ENCODE measurements at places on chromosomes 16 and 17.

DNA sequence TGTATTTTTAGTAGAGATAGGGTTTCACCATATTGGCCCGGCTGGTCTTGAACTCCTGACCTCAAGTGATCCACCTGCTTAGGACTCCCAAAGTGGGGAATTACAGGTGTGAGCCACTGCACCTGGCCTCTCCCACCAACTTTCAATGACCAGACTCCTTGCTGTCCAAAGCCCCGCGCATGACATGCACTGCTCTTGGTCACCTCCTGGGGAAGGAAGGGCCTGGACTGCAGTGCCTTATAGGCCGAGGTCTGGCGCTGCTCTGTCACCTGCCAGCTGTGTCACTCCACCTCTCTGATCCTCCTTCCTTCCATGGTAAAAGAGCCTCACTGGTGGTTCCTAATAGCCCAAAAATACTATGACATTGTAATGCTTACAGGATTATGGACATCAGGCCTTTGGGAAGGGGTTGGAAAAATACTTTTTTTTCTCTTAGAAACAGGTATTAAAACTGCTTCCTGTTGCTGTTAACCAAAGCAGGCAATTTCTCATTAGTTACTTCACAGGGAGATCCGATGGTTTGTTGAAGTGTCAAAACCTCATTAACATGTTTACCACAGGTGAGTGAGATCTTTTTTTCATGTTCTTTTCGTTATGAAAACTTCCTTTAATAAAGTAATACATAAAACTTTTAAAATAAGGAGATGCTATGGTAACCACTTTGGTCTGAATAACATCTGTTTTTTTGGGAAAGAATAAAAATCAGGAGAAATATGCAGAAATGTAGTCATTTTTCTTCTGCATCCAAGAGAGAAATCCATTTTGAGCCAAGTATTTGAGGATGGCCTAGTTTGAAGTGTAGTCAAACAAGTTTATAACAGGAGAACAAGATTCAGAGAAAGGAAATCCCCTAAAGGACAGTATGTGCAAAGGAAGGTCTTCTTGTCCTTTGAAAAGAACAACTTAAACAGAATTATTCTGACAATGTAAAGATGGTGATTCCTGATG lies 35.5 kb downstream of the GRB7 start:
- no peak for DNase-seq

- DNase-seq = no peak
These were observed 9.1 kb upstream of the CRISPLD2 start for GRCh38 chr16:84810518-84811273.

GRCh38 chr17:72143245-72143644 lies 22.4 kb downstream of the SOX9 start:
- no peak for DNase-seq

DNA sequence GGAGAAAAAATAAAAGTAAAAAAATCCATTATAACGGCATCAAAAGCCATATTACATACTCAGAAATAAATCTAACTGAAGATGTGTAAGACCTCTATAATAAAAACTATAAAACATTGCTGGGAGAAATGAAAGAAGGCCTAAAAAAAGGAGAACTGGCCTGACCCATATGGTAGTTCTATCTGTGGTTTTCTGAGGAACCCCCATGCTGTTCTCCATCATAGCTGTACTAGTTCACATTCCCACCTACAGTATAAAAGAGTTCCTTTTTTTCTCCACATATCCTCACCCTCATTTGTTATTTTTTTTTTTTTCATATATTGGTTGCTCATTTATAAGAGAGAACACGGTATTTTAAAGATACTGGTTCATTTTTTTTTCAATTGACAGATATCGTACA lies 191.8 kb downstream of the STX8 start:
- no peak for DNase-seq

GRCh38 chr16:89613231-89613953 lies at the start of gene DPEP1:
Gene DPEP1 (plus strand): TSS chr16:89613642. CDS start chr16:89630411, 16,769 bp downstream.
- no peak for DNase-seq

DNA sequence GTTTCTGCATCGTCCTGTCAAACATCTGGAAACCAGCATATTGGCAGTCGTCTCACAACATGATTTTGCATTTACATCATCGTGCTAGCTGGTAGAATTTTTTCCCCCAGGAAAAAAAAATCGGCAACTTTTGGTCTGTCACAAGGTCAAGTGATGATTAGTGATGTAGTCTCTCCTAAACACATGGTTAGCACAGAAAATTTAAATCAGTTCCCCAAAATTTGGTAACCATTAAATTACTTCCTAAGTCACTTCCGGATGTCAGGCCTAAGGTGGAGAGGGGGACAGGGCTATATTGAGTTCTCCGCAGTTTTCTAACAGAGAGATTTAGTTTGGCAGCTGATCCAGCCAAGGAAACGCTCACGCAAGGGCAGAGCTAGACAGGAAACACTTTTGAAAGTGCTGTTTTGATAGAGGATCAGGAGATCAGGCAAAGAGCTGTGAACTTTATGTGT lies 271.0 kb upstream of the TBX2 start:
- no peak for DNase-seq

DNA sequence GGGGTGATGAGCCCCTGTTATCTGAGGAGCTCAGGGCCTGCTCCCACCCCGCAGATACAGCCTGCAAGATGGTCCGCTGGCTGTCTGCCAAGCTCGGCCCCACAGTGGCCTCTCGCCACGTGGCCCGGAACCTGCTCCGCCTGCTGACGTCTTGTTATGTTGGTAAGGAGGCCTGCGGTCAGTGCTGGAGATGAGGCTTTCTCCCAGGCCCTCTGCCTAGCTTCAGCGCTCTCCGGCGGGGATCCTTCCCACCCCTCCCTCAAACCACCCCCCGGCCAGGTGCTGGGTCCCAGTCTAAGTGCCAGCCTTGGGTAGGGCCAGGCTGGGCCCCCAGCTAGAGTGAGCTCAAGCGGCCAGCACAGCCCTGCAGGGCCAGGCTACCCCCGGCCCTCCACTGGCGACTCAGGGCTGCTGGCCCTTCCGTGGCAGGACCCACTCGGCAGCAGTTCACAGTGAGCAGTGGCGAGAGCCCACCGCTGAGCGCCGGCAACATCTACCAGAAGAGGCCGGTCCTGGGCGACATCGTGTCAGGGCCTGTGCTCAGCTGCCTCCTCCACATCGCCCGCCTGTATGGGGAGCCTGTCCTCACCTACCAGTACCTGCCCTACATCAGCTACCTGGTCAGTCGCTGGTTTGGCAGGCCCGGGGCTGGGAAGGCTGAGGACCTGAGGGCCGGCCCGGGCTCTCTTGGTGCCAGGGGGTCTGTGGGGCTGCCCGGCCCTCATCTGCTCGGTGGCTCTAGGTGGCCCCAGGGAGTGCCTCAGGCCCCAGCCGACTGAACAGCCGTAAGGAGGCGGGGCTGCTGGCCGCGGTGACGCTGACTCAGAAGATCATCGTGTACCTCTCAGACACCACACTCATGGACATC lies 6.1 kb downstream of the WDR81 start:
- DNase-seq = no peak

GRCh38 chr16:87562201-87562600 lies 40.1 kb upstream of the JPH3 start:
- peak; percentile 83 for DNase-seq

- no peak for DNase-seq
These were observed 19.0 kb downstream of the BANP start for GRCh38 chr16:87970186-87970585.

- DNase-seq = peak; percentile 45
These were observed 6.4 kb downstream of the DOC2A start for GRCh38 chr16:30004424-30004776.

DNA sequence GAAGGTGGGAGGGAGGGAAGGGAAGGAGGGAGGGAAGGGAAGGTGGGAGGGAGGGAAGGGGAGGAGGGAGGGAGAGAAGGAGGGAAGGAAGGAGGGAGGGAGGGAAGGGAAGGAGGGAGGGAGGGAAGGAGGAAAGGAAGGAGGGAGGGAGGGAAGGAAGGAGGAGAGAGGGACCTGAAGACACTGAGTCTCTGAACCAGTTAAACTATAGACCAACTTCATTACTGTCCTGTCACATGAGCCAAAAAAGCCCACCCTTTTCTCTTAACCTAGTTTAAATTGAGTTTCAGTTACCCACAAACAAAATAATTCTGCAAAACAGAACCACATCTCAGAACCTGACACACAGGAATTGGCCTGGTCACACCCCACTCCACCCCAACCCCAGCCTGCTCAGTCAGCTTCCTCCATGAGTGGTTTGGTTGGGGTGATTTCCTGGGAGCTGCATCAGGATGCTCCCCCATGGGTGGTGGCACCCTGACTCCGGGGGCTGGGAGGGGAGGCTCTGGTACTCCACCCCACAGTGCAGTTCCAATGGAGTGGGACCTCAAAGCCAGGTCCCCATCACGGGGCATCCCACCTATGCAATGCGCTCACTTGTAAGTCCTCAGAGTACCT lies 4.7 kb upstream of the PRR29 start:
- DNase-seq = no peak

- no peak for DNase-seq
These were observed 4.9 kb downstream of the TEX14 start for GRCh38 chr17:58686980-58687379.

DNA sequence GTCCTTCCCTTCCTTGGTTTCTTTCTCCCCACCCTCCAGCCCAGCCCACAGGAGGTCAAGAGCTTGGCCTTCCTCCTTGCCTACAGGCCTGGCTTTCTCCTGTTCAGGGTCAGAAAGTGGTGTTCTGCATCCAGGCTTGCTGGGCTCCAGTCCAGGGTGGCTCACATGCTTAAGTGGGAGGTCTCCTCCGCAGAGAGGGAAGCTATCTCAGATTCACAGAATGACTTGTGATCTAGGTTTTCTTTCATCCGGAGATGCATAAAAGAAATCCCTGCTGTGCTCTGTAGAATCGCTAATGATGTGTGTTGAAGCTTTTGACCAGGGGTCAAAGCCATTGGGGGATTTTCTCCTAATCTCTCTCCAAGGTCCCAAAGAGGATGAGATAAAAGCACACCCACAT lies 382.3 kb upstream of the EEF2KMT start:
- DNase-seq = no peak

DNA sequence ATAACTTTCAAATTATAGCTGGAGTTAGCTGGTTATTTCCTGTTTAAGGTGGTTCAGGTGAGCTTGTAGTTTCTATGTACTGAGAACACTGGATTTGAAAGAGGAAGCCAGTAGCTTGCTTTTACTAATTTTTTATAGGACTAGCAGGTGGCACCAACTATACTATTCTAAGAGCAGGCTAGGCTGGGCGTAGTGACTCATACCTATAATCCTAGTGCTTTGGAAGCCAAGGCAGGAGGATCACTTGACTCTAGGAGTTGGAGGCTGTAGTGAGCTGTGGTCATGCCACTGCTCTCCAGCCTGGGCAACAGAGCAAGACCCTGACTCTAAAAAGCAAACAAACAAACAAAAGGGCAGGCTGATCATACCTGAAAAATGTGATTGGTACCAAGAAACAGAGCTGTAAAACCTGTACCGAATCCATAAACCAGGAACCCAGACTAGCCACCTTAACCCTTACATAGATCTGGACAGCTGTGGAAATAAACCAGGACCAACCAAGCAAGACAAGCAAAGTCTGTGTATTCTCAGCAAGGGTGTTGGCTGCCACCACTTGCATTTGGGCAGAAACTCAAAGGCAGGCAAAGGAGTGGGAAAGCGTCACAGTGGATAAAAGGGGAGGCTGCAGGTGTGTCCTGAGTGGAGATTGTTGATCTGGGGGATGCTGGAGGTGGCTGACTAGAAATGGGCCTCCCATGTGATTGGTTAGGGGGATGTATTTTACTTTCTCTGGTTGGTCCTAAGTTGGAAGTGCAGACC lies 36.3 kb downstream of the SLC47A1 start:
- no peak for DNase-seq

DNA sequence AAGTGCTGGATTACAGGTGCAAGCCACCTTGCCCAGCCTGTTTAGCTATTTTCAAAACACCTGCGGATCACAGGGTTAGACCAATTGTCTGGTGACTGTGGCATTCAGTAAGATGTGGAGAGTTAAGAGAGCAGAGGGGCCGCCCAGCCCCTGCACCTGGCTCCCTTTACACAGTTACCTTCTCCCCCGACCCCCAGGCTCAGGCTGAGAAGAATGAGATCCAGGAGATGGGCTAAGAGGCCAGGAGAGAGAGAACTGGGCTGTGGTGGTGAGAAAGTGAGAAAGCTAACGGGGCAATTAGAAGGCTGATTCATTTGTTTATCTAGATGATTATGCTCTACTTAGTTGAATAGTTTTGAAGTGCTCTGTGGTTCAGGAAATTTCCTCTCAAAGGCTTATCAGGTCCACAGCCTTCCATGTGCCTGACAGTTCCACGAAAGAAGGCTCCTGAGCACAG lies 67.8 kb upstream of the AXIN2 start:
- peak; percentile 48 for DNase-seq

DNA sequence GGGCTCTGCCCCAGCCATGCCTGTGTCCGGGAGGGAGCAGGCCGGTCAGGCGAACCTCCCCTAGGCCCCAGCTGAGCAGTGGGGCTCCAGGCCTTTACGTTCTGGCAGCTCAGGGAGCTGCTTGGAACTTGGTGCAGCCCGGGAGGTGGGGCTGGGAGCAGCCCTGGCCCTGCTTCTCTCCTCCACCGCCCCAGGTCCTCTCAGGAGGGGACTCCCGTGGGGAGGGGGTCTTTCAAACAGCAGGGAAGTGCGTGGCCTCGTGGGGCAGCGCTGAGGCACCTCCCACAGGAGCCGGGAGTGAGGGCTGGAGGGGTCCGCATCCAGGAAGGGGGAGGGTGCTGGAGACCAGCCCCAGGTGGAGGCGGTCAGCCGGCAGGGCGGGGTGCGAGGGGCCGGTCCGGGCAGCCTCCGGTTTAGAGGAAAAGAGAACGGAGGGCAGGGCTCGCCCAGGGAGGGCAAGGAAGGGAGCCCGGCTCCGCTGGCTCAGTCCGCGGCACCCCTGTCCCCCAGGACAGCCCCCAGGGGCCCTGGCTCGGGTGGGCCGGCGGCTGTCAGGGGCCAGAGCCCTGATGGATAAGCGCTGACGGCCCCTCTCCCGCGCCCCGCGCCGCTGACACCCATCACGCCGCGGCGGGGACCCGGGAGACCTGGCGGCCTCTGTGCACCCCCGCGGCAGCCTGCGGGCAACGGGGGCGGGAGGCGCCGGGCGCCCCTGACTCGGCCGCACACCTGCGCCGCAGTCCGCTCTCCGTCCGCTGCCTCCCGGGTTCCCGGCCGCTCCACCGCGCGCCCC lies 587 bp upstream of the PRR35 start:
- DNase-seq = no peak

- no peak for DNase-seq
These were observed 17.8 kb downstream of the UBE2Z start for GRCh38 chr17:48925991-48926342.

DNA sequence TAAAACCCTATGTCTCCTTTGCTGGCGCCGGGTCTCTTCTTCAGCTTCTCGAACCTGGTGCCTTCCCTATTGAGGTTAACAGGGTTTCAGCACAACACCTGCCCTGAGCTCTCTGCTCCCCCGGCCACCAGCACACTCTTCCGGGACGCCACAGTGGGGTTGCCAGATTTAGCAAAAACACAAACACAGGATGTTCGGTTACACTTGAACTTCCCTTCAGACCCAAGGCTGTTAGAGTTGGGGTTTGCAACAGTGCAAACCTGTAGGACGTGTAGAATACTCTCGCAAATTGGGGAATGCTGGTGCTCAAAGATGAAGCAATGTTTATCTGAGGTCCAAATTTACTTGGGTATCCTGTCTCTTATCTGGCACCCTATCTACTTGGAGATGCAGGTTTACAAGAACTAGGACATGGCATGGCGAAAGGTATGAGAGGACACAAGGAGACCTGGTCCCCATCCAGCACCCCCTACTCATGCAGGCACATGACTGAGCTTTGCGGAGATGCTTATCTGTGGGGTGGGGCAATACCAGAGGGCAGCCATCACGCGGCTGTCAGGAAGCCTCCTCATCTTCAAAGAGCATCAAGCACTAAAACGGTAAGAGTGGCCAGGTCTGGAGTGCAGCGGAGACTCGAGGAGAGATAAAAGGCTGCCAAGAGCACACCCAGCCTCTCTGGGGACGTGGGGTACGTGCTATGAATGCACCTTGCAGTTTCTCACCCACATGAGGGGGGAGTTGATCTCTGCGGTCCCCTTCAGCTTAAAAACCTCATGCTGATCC lies 52.8 kb downstream of the SDK2 start:
- DNase-seq = no peak

All from NCI-H2081 (cell line).